Calu3 (cell line): ENCODE measurements at places on chromosomes 13 and 19.

DNA sequence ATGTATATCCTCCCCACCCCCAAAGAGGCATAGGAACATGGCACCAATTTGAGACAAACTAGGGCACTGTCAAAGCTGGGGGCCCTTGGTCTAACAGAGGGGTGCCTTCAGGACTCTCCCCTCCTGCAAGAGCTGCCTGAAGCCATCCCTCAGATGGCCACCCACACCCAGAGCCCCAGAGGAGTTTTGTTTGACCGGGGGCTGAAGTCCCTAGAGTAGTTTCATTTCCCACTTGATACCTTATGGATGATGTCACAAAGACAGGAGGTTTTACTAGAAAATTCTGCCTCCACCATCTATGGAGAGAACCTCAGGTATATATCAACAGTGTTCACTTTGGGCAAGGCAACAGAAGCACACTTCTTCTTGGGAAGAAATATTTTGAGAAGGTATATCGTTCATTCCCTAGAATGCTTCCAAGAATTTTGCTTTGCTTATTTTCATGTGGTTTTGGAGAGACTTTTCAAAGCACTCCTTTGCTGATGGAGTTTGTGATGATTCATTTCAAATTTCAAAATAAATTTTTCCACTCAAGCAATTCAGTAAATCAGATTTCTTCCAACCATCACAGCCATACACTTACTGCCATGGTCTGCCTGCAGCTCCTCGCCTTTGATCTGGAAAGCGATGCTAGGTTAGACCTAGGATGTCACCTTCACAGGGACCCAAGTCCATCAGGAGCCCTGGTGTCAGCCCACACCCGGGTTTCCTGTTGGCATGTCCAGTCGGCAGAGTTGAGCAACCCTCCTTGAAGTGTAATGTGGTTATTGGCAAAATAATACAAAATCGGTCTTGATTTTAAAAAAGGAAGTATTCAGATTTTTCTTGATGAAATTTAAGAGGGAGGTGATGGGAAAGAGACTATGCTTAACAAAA is 207.0 kb downstream of the SHISA2 start:
- DNase-seq, result no peak

GRCh38 chr19:18366021-18366435 is 19.9 kb upstream of the GDF15 start:
- no peak for DNase-seq

GRCh38 chr13:99514801-99515200 is 13.5 kb downstream of the TM9SF2 start:
- DNase-seq, result no peak

- no peak for DNase-seq
Observed at GRCh38 chr13:63629591-63629990, 2213.9 kb upstream of the PCDH20 start.

- DNase-seq, result no peak
Observed at GRCh38 chr13:98022210-98022609, 68.7 kb downstream of the IPO5 start.

DNA sequence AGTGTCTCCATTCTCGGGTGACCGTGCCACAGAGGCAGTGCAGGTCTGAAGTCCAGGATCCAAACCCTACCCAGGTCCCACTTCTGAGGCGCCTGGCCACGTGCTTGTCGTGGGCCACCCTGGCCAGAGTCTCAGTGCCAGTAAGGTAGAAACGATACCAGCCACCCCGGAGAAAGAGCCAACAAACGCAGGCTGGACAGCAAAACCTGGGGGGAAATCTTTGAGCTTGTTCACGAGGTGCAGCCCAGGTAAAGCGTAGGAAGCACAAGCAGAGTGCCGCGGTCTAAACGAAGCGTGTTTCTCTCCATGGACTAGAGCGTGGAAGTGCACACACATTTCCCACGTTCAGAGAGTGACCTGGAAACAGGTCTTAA is 95.6 kb downstream of the ATP11A start:
- no peak for DNase-seq

DNA sequence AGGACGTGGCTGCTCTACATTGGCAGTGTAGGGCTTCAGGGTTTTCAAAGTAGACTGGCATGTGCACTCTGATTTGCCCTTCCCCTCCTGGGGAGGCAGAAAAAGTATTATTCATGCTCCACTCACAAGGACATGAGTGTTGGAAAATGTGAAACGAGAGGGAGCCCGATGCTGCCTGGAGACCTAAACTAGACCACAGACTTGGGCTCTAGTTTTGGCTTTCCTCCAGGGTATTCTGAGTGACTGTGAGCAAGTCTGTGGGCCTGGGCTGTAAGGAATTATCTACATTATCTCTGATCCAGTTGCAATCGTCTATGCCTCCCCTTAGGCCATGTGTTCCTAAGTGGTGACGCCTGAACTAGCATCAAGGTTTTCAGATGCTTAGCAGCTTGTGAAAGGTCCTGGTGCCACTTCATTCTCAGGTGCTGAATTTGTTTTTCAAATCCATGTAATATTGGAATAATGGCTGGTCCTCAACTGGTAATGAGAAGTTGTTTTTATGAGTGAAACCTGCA is 55.0 kb downstream of the MRPL57 start:
- no peak for DNase-seq

- no peak for DNase-seq
Observed at GRCh38 chr19:19417628-19418245, 12.3 kb downstream of the GATAD2A start.

- DNase-seq, result no peak
Observed at GRCh38 chr13:77316430-77316829, 10.5 kb downstream of the MYCBP2 start.
